ENCODE measurements at places on chromosomes 1 and 21.

- DNase-seq: no peak
These were observed 10.7 kb downstream of the PCAT6 start for GRCh38 chr1:202821467-202821866.

DNA sequence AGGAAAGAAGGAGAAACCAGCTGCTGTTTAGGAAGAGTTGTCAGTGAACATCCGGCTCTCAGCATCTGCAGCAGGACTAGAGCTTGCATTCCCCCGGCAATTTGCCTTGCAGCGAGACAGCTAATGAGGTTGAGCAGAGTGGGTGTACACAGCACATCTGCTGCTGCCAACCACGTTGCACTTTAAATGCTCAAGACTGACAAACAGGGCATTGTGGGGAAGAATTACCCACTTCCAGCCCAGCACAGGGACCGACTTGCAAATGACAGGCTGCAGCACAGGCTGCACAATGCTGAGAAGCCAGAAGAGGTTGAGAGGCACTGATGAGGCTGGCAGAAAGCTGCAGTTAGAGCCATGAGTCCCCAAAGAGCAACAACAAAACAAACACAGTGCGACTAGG is 47.5 kb upstream of the PLA2G2C start:
- no peak for DNase-seq

DNA sequence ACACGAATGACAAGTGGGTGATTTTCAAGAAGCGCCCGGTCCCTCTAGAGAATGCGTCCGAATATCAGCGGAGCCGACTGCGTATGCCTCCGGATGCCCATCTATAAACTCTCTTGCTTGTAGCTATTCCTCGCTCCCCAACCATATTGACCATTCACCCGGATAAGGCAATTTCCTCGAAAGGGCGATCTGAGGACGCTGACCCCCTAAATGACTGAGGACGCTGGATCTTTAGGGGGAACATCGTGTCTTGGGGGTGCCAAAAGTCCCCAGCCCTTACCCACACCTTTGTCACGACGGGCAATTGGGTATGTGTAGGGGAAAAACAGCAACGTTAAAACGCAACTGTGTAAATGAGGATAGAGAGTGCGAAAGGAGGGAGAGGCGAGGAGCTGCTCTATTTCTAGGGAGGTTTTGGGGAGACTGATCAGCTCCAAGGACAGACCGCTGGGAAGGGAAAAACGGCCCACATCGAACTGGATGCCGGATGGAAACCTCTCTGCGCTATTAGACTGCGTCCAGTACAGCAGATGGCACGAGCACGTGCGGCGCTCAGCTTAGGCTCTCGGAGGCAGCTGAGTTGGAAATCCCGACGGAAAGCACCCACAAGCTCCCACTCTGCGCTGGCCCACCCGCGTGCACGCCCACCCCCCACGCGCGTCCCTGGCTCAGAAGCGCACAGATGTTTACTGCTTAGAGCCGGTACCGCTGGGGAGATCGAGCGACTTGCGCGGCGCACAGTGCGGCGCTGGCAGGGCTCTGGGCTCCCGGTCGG is 2.9 kb upstream of the PRRX1 start:
- DNase-seq: no peak

- DNase-seq: no peak
These were observed 155.2 kb upstream of the KAZN start for GRCh38 chr1:14443164-14443787.

GRCh38 chr1:5850503-5850902 is 141.7 kb downstream of the NPHP4 start:
- DNase-seq: no peak

DNA sequence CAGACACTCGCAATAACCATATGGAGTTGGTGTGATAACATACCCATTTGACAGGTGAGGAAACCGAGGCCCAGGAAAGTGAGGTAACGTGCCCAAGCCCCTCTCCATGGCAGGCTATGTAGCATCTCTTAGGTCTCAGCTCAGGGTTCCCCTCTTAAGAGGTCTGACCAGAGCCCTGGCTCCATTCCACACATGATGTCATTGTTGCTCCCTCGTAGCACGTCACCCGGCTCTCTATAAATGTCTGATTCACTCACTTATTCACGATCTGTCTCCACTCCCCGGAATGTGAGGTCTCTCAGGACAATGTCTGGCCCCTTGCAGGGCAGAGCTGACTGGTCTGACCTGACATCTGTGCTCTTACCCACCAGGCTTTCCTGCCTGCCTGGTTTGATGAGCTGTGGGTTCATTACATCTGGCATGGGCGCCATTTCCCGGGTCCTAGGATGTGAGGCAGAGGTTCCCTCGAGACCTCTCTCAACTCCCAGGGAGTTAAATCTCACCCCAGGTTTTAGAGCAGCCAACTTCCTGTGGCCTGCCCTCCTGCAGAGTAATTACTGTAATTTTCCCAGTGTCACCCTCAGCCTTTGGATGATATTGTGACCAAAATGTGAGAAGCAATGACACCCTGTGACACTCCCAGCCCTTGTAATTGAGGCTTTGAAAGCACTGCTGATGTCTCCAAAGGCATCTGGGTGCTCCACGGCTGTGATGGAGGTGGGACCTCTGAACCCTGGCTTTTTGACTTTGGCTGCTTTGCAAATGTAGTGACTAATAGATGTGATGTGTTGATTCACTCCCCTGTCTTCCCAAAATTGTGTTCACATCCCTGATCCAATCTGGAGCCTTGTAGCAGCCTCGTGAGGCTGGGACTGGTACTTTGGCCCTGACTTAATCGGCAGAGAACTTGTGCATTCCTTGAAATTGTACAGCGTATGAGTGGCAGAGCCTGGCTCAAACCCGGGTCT is 10.6 kb downstream of the ACTL8 start:
- no peak for DNase-seq

DNA sequence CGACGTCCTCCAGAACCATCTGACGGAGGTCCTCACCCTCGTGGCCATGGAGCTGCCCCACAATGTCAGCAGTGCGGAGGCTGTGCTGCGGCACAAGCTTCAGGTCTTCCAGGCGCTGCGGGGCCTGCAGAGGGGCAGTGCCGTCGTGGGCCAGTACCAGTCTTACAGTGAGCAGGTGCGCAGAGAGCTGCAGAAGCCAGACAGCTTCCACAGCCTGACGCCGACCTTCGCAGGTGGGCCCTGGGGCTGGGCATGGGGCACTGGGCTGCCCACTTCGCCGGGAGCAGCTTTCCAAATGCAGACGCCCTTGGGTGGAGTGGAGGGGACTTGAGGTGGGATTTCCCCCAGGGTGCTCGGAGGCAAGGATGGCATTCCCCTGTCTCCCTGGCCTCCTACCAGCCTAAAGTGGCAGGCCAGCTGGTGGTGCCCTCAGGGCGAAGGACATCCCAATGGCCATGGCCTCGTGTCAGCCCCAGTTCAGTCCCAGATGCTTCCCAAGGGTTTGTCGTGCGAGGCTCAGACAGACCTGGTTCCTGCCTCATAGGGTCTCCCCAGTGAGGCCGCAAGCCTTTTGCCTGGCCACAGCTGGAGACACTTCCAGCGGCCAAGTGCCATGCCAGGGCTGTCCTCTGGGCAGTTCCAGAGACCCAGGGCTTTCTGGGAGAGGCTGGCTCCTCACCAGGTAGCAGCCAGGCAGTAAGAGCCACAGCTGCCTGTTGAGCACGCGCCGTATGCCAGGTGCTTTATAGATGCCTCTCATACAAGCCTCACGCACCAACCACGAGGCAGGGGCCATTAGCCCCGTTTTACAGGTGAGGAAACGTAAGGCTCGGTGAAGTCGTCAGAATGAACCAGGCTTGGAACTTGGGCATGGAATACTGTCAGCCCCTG is 27.8 kb downstream of the H6PD start:
- DNase-seq: no peak

DNA sequence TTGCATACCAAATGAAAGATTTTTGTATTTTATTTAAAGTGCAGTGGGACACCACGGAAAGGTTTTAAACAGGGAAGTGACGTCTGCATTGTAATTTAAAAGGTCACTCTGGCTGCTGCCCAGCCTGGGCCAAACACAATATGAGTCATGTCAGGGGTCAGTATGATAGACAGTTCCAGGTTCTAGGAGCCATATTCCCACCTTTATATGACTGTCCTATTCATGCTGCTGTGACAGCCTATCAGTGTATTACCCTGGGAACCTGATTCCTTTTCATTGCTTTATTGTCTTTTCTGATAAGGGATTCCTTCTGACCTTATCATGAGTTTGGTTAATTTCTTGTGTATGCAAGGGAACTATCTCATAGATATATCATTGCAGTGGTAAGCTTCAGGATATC is 5.3 kb downstream of the VANGL1 start:
- DNase-seq: no peak

DNA sequence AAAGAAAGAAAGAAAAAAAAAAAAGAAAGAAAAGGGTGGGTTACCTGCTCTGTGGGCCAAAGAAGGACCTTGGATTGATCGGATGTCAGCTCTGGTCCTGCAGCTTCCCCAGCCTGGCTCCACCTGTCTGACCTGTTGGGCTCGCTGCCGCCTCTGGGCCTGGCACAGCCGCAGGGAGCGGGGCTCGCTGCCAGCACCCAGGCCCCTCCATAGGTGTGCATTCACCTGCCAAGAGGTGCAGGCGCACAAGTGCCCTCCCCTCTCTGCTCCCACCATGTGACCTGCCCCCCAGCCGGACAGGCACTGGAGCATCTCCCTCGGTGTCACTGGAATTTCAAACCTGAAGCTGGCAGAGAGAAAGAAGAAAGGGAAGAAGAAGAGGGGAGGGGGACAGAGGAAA is 33.1 kb upstream of the GPR157 start:
- no peak for DNase-seq

GRCh38 chr1:6125366-6125765 is 54.8 kb downstream of the CHD5 start:
- DNase-seq: no peak

DNA sequence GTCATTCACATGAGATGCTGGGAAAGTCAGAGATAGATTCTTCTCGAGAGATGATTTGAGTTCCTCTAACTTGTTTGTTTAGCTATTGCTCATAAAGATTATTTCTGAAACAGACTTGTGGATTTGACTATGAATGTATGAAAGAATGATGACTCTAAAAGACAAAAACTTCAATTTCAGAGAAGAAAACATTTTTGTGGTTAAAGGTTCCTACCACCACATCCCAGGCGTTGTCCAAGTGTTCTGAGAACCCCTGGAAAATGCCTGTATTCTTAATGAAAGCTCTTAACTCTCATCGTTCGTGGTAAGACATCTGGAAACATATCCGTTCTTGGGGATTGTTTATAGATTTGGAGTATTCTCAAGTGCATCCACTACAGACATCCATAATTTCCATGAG is 228.7 kb downstream of the BARHL2 start:
- DNase-seq: no peak

DNA sequence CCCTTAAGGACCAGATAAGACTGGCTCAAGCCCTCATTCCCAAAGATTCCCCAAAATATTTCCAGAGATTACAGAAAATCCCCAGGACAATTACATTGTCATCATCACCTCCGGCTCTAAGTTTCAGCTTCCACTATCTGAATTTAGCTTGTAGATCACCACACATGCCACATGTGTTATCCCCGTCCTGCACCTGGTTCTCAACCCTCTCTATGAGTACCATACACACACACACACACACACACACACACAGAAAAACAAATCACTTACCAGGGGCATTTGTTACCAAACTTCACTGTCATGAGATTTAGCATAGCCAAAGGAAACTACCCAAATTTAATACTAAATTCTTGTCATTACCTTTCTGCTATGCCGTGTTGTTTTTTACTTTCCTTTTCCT is 15.4 kb upstream of the TSPAN1 start:
- no peak for DNase-seq

- DNase-seq: no peak
These were observed 21.0 kb downstream of the CNIH4 start for GRCh38 chr1:224377676-224378006.

DNA sequence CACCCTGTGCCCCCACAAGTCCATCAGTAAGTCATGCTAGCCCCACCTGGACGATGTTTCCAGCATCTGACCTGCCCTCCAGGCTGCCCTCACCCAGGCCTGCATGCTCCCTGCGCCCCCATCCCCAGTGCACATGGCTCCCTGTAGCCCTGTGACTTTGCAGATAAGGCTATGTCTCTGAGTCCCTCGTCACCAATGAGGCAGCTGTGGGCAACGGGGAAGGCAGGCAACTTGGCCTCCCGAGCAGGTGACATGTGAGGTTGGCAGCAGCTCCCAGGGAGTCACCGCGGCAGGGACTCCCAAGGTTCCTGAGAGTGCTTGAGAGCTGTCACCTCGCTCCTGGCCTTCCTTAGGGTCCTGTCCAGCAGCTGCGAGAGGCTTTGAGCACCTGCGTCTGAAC is 32.4 kb upstream of the AGPAT3 start:
- DNase-seq: no peak

DNA sequence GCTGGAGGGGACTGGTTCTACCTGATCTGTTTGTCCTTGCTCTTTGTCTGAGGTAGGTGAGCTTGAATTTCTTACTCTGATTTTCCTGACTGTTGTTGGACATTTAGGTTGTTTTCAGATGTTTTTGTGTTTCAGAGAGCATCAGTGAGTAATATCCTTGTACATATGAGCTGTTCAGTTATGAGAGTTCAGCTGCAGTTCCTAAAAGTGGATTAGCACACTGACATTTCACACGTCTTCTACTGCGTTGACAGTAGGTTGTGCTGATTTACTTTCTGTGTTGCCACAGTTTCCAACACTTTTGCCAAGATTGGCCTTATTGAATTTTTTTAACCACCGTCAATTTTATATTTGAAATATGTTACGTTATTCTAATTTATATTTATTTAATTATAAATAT is 27.7 kb downstream of the CXADR start:
- DNase-seq: no peak

DNA sequence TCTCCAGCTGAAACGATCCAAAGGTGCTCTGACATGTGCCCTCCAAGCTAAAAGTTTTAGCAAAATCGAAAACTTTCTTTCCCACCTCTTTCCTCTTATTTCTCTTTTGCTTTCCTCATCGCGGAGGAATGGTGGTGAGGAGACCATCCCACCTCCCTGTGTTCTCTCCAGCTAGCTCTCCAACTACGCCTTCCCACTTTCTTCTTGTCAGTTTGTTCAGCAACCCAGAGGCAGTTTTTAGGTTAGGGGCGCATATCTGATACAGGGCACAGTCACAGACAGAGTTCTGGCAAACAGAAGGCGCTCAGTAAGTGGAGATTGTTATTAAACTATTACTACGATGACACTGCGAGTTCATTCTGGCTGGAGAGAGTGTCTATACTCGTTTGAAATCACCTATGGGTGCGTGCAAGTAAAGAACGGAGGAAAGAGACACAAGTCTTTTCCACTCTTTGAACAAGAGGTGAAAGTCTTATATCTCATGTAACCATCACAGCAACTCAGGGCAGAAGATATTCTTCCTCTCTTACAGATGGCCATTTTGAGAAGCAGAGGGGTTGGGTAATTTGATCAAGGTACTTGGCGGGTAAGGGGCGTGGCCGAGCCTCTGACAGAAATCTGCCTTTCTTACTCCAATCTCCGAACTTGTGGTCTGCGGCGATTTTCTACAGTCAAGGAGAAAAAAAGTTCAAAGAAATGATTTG is 13.9 kb downstream of the HLX start:
- no peak for DNase-seq
